ENCODE measurements at places on chromosomes 1 and 21.

GRCh38 chr1:178060789-178061556 is 32.9 kb upstream of the RASAL2 start:
- DNase-seq: no peak

DNA sequence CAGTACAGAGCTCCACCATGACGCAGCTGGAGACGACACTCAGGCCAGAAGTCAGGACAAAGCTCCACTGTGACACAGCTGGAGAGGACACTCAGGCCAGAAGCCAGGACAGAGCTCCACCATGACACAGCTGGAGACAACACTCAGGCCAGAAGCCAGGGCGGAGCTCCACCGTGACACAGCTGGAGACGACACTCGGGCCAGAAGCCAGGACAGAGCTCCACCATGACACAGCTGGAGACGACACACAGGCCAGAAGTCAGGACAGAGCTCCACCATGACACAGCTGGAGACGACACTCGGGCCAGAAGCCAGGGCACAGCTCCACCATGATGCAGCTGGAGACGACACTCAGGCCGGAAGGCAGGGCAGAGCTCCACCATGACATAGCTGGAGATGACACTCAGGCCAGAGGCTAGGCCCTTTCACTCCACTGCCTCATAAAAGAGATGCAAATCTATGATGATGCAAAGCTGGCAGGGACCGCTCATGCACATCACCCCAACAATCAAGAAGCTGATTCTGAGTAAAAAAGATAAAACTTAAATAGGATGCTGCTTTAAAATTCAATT is 13.6 kb upstream of the OR2B11 start:
- DNase-seq: no peak

DNA sequence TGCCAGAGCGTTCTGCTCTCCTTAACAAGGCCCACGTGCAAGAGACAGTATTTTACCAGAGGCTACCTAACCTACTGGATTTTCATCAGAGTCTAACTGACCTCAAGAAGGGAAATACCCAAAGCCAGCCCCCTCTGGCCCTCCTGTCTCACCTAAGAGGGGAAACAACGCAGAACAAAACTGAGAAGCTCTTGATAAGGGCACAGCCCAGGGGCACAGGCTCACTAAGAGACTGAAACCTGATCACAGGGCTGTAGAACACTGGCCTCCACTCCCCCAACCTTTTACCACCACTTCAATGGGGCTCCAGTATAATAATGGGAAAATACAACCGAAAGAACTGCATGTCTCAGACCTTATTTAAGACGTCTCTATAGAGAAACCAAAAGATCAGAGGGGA is 449.5 kb upstream of the CAMK1G start:
- no peak for DNase-seq

DNA sequence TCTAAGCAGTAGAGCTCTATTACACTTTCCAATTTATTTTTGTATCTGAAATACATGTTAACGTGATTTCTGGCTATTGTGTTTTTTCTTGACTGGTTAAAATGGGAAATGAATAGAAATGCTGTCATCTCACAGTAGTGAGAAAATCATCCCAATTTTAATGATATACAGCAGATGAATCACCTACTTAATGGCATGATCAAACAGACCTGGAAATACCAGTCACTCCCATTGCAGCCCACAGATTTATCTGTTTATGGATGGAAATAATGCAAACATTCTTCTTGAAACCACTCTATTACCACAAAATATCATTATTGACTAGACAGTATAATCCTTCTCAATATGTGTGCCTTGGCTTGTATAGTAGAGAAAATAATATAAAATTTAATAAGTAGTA is 497.8 kb upstream of the ADAMTS5 start:
- no peak for DNase-seq

DNA sequence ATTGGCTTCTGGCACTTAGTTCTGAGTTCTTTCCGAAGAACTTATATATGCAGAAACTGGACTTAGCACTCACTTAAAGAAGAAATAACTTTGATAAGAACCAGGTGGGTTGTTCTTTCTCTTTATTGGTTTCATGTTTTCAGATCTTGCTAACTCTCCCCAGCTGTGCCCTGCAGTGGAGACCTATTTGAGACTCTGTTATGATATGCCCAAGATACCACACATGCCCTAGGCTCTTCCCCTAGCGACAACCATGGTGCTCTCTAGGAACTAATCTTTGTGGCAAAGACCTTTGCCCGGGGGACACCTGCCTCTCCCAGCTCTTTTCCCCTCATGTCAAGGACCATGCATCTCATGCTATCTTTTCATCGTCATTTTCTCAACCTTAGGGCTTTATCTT is 128.8 kb downstream of the PBX1 start:
- DNase-seq: peak; percentile 65

DNA sequence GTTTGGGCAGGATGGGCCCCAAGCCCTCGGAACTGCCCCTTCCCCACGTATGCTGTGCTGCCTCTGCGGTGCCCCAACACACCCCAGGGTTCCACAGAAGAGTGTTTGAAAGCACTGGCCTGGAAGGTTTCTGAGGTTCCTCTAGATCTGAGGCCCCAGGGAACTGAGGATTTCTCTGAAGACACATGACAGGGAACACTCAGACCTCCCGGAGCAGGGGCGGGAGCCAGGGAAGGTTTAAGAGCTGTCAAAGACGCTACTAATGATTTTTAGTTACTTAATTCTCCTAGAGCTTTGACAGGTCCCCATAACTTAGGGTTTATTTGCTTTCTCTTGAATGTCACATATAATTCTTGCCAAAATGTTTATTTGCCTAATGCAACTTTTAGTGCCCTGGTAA is 212.3 kb upstream of the GRIK3 start:
- DNase-seq: no peak

- no peak for DNase-seq
Measured at GRCh38 chr1:49339043-49339442, 562.4 kb upstream of the BEND5 start.

- DNase-seq: peak; percentile 64
Measured at GRCh38 chr1:24767351-24767750, 22.1 kb downstream of the CLIC4 start.

DNA sequence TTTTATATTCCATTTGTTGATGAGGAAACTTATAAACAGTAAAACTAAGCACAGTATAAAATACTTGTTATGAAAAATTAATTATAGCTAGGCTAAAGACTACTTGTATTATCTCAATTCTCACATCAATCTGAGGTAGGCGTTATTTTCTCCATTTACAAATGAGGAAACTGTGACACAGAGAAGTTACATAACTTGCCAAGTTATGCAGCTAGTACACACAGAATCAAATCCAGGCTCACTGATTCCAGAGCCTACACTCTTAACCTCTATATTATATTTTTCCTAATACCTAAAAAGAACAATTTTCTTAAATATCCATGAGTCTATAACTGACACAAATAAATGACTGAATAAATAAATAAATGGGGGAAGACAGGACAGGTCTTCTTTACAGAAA is 11.2 kb upstream of the VPS45 start:
- no peak for DNase-seq

DNA sequence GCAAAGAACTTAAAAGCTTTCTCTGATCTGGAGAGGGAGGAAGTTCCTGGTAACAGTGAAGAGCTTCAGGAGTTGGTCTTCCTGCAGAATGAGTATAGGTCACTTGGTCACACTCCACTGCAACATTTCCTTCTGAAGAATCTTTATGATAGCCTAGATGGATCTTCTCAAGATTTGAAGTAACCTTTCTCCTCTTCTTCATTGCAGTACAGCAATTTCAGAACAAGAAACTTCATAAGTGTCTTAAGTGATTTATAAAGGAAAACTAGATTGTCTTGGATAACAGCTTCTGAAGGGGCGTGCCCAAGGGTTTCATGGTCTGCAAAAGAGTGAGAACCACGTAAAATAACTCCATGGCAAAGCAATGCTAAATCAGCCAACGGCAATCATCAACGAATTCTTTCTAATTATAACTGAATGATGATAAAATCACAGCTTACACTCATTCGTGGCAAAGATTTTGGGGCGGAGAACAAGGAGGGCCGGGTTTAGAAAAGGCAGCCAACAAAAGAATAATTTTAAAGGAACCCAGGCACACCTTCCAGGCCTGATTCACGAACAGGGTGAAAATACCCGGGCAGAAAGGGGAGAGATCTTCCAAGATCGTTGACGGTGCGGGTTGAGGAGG is 53.9 kb upstream of the ASPM start:
- DNase-seq: peak; percentile 52

DNA sequence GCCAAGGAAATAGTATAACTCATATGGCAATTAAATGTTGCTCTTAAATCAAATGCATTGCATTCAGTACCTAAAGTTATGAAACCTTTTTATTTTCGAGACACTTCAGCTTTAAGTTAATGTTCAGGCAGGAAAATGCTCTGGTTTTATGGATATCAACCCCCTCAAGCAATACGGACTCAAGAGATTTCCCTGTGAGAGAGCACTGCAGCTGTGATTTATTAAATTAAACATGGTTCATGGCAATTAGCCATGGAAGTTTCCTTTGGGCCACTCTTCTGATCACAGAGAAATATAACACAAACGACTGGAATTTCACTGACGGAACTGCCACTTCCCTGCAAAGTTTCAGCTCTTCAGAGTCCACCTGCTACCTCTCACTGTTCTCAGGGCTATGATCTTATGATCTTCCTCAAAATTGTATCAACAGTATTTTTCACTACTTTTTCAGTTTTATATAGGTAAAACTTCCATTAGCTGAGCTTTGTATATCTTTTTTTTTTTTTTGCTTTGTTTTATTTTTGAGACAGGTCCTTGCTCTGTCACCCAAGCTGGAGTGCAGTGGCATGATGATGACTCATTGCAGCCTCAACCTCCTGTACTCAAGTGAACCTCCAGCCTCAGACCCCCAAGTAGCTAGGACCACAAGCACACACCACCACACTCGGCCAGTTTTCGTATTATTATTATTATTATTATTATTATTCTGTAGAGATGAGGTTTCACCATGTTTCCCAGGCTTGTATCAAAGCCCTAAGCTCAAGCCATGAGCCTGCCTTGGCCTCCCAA is 923.1 kb upstream of the TMPRSS15 start:
- no peak for DNase-seq

- DNase-seq: no peak
Measured at GRCh38 chr1:224783006-224783651, 146.3 kb upstream of the DNAH14 start.

DNA sequence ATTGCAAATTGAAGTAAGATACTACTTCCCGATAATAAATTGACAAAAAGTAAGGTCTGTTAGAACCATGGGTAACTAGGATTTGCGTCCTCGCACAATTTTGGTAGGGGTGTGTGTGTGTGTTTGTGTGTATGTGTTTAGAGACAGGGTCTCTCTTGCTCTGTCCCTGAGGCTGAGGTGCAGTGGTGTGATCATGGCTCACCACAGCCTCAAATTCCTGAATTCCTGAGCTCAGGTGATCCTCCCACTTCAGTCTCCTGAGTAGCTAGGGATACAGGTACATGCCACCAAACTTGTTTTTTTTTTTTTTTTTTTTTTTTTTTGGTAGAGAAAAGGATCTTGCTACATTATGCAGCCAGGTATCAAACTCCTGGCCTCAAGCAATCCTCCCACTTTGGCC is 209.2 kb upstream of the ESRRG start:
- no peak for DNase-seq

- DNase-seq: peak; percentile 11
Measured at GRCh38 chr1:24323281-24323680, 4.1 kb downstream of the GRHL3 start.

- DNase-seq: no peak
Measured at GRCh38 chr1:211833174-211833820, 2.7 kb upstream of the LPGAT1 start.

DNA sequence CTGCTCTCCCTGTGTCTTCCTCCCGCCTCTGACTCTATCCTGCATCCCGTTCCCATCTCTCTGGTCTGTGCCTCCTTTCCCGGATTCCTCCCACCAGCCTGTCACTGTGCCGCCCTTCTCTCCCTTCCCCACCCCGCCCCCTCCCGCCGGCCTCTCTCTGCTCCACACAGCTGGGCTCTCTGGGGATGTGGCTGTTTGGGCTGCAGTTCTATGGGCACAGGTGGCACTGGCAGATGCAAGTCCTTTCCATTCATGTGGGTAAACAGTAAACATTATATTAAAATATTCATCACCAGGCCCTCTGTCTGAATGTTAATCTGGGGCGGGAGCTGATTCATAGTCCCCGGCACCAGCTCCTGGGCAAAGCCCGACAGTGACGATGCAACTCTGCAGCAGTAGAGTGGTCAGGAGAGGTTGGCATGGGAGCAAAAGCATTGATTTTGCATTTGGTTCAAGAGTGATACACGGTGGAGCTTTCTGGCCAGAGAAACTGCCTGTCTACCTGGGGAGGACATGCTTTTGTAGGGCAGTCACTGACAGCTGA is 249.3 kb downstream of the TNR start:
- DNase-seq: no peak

DNA sequence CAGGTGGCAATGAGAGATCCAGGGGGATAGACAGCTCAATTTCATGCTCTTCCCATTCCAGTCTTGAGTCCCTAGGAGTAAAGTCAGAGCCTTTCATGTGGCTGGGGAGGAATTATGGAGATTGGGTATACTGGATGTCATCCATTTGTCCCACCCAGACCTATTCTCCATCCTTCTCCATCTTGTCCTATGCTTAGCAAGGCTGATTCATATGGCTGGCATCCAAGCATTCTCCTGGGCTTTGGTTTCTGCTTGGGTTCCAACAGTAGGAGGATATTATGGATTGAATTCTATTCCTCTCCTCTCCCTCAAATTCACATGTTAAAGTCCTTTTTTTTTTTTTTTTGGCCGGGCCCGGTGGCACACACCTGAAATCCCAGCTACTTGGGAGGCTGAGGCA is 3.8 kb upstream of the CDC20 start:
- DNase-seq: no peak

DNA sequence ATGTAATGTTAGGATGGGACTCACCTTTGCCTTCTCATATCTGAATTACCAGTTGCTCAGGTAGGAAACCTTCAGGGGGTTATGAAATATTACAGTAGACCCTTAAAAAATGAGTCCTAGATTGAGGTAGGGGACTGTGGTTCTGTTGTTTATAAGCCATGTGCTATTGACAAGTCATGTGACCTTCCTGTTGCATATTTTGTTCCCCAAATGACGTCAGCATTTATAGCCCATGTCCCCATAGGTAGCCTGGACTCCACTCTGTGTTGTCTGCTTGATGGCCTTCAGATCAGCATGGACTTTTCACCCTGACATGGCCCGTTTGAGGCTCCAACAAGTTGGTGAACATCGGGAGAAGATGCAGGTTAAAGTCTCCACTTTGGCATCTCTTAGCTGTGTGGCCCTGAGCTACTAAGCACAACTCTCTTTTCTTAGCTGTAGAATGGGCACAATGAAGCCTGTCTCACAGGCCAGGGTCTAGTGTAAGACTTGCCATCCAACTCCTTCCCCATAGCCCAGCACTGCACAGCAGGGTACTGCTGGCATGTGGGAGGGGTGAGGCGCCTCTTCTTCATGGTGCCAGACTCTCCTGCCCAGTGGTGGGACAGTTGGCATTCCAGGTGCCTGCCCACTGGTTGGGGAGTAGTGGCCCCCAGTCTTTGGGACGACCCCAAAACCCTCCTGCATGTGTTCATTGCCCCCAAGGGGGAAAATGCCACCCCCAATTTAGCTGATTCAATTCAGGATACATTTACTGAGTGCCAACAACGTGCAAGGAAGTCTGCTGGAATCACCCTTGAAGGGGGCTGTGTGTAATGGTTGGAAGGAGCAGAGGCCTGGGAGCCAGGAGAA is 36.1 kb upstream of the TTC22 start:
- no peak for DNase-seq
